Foreskin fibroblast (primary cell): ENCODE measurements at places on chromosomes 6 and 20.
A peak's percentile ranks its signal among the peaks of the same experiment; 100 is the strongest.

GRCh38 chr20:23167431-23167830, 81.3 kb upstream of the CD93 start:
- DNase-seq = peak; percentile 36

DNA sequence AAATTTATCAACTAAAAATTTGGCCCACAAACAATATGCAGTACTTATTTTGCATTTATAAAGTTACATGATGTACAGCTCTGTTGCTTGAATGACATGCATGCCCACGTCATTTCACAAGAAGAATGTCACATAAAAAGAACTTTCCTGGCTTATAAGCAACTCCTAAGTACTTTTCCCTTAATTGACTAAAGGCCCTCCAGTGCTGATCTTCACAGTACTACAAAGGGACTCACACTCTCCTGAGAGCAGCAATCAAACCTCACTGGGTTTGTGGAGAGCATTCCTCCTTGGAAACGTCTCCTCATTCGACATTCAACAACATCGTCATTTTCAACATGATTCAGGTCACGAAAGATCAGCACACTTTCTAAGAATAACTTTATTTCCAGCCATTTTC, 111.1 kb downstream of the IPCEF1 start:
- no peak for DNase-seq

DNA sequence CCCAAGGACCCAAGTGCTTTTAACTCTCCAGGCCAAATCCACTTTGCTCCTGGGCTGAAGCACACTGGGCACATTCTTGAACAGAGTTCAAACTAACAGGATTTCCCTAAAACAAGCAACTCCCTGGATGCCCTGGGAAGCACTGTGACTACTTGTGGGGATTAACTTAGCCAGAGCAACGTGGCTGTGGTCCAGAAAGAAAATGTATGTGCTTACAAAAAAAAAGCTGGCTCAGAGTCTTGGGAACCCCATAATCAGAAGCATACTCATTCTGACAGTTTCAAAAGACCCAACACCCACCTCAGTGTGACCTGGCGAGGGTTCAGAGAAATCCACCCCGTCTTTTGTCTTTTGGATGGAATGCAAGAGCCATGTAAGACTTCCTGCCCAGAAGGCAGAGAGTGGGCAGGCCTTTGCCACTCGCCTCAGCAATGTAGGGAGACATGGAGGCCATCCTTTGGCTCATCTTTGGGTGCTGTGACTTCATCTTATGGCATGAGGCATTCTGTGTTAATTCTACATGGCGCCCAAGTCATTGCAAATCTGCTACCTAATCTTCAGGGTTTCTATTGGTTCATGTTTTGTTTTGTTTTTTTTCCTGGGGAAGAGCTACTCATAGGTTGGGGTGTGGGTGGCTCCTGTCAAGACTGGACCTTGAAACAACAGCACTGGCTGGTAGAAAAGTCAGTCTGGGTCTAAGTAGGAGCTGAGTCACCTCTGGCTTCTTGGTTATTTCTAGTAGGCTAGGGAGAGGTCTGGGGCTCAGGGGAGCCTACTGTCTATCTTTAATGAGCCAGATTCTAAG, 248.6 kb upstream of the SUPT3H start:
- DNase-seq = peak; percentile 90

GRCh38 chr6:16548121-16548520, 213.1 kb downstream of the ATXN1 start:
- peak; percentile 41 for DNase-seq

DNA sequence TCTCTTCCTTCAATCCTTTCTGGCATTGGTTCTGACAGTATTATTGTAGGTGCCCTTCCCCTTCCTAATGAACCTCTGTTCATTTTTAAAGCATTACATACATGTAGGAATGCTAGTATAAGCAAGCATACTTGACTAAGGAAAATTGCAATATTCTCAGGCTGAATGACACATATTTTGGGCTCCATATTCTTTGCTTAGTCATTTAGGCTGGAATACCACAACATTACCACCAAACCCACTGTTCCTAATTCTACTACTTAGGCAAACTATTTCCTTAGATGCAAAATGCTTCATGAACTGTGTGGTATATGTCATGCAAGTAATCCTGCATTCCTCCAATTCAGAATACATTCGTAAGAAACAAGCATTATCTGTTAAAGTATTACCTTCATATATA, 113.9 kb downstream of the PRDM1 start:
- DNase-seq = peak; percentile 81

DNA sequence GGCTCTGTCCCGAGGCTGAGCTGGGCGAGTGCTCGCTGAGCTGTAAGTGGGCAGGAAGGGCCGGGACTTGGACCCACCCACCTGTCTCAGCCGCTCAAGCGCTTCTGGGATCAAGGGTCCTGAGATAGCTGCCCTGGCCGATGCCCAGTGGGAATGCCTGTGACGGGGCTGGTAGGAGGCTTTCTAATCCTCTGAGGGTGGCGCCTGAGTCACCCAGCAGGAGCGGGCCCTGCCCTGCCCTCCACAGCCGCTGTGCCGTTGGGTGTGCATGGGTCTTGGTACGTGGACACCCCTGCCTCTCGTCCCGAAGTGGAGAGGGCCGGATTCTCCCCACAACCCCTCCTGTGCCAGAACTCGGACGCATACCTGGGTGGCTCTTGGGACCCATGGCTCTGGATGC, 43.1 kb upstream of the GATA5 start:
- no peak for DNase-seq

DNA sequence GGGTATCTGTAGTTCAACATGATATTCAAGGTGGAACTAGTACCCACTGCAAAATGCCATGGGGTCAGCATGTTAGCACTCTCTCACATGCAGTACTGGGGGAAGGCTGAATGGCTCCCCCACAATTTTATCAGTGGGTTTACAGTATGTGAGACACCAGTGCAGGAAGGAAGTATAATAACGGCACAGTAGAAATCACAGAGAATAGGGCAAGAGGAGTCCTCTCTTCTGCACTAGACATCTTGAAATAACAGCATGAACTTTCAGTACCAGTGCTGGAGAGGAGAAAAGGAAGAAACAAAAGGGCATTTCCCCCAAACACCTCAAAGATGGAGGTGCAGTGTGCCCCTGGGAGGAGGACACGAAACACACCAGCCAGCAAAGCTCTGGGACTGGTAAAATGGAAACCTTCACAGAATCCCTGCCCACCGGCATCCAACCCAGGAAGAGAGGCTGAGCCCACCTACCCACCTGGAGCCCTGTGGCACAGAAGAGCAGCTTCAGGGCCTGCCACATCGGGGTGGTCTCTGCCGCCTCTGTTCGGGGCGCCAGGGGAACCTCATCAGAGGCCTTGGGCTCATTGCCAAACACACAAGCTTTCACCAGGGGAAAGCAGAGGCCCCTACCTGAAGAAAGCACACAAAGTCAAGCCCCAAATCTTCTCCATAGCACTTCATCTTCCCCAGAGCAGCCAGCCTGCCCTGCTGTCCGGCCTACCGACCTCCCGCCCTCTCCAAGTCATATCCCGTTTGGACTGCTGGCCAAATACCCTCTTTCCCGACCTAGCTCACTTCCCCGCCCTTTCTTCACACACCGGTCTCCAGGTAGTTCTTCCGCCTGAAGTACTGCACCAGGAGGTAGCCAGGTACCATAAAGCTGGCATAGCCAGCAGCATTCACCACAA, 1.2 kb downstream of the SLC35B2 start:
- no peak for DNase-seq

DNA sequence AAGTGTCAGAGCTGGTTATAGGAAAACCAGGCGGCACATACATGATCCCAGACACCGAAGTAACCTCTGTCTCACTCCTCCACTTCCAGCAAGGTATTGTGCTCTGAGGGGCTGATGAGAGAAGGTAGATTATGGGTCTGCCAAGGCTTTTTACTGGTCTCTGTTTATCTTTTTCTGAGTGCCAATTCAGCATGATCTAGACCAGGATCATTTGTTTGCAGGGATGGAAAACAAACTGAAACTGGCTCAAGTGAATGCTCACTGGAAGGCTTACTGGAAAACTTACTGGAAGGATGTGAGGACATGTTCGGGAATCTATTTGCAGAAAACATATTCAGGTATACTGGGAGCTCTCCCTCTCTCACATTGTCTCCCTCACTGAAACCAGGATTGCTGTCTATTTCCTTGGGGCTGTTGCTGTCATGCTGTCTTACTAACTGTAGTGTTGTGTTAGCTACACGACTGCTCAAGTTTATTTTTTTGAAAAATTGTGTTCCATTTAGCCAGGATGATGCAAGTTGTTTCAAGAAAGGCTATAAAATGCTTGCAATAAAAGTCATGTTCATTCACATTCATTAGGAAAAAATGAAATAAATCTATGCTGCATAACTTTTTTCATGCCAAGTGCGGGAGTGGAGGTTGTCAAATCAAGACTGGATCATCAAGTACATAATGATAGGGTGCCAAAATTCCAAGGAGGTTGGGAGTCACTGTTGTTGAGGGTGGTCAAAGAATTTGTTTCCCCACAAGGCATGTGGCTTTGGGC, 37.0 kb downstream of the KLHL31 start:
- DNase-seq = peak; percentile 25

DNA sequence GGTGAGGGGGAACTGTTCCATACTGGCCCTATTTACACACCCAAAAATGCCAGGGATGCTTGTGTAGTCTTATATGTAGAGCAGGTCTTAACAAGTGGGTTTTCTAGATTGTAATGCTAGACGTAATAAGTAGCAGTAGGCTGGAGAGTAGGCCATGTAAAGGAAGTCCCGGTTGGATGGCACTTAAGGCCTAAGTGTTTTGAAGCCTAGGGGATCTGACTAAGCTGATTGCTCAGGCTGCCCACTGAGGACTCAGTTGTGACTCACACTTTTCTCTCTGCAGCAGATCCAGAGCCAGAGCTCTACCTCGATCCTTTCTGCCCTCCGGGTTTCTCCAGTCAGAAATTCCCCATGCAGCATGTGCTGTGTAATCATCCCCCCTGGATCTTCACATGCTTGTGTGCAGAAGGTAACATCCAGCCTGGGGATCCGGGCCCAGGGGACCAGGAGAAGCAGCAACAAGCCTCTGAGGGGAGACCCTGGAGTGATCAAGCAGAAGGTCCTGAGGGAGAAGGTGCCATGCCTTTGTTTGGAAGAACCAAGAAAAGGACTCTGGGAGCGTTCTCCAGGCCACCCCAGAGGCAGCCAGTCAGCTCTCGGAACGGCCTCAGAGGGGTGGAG, 26.6 kb downstream of the ZNF133 start:
- DNase-seq = peak; percentile 77

GRCh38 chr6:37507690-37508421, 8.2 kb upstream of the CCDC167 start:
- no peak for DNase-seq
